T-helper 17 cell (primary cell): ENCODE measurements at places on chromosomes 11 and 22. TPM values are rescaled to one million over a fixed set of nuclear protein-coding genes. Genes with fewer than 3 reads are reported as not detected.
A peak's percentile ranks its signal among the peaks of the same experiment; 100 is the strongest.

TECTA gene
- total RNA-seq, result 0.25 TPM

C22orf42 gene
- not detected for total RNA-seq

OR52I1 gene
- total RNA-seq, result not detected

MAPK8IP2 gene
- 0.17 TPM for total RNA-seq

MS4A12 gene
- total RNA-seq, result not detected

RASL10A gene
- not detected for total RNA-seq

GGT5 gene
- total RNA-seq, result not detected

HEPHL1 gene
- not detected for total RNA-seq

GLYAT gene
- not detected for total RNA-seq

MMP12 gene
- not detected for total RNA-seq

OR9G1 gene
- total RNA-seq, result not detected

EHF gene
- total RNA-seq, result 0.65 TPM

TBX1 gene
- total RNA-seq, result not detected

ANKK1 gene
- total RNA-seq, result 2.4 TPM

CHRM1 gene
- not detected for total RNA-seq

YPEL1 gene
- 4.6 TPM for total RNA-seq

ADAMTS15 gene
- total RNA-seq, result not detected

- DNase-seq, result no peak
Measured at GRCh38 chr22:24391836-24392217, 35.6 kb upstream of the ADORA2A start.

GRCh38 chr11:26708736-26709456 lies 13.0 kb downstream of the SLC5A12 start:
- no peak for DNase-seq

DNA sequence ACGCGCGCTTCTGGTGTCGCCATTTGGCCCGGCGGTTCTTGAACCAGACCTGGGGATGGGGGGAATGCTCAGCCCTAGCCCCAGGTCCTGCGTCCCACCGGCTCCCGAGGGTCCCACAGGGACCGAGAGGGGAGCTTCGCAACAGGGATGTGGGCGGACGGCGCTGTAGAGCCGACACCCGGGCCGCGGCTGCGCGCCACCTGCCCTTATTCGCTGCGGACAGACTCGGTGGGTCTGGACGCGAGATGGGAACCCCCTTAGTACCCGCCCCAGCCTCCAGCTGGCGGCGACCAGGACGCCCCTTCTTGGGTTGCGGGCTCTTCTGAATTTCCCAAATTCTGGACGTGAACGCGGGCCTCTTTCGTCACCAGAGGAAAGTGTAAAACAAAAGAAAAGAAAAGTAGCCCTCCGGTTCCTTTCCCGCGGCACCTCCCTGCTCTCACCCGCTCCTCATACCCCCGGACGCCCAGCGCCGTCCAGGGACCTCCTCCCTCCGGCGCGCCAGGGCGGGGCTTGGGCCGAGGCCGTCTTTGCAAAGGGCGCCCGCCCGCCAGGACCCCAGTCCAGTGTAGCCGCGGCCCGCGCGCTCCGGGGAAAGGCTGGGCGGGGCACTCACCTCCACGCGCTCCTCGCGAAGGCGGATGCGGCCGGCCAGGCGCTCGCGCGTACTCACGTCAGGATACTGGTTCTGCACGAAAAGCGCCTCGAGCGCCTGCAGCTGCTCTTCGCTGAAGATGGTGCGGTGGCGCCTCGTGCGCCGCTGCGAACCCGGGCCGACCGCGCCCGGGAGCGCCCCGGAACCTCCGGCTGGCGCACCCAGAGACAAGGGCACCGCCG lies 827 bp downstream of the GSC2 start:
- DNase-seq, result no peak

GRCh38 chr11:68159665-68160064 lies 38.5 kb upstream of the CHKA start:
- DNase-seq, result no peak

DNA sequence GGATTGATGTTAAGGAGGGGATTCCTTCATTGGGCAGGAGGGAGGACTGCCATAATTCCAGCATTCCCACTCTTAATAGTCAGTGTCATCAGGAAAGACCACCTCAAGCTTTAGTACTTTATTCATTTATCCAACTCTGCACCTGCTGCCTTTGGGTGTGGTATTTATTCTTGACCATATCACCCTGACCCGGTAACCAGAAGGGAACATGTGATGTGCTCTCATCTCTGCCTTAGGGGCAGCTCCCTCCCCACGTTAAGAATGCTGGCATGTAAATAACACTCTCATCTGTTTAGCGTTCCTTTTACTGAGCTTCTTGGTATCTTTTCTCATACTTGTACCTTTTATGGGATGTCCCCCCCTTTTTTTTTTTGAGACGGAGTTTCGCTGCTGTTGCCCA lies 7.7 kb downstream of the CAT start:
- no peak for DNase-seq

GRCh38 chr11:92423115-92424034 lies 198.8 kb downstream of the FAT3 start:
- no peak for DNase-seq

GRCh38 chr11:57649826-57650738 lies at the start of gene YPEL4:
TSS of gene YPEL4 (minus strand) at chr11:57649912. CDS start at chr11:57647107, 2,805 bp downstream.
- peak; percentile 44 for DNase-seq

- DNase-seq, result no peak
Measured at GRCh38 chr11:86644291-86644690, 28.1 kb downstream of the ME3 start.

- peak; percentile 43 for DNase-seq
Measured at GRCh38 chr22:41532908-41533825, 11.1 kb downstream of the POLR3H start.

DNA sequence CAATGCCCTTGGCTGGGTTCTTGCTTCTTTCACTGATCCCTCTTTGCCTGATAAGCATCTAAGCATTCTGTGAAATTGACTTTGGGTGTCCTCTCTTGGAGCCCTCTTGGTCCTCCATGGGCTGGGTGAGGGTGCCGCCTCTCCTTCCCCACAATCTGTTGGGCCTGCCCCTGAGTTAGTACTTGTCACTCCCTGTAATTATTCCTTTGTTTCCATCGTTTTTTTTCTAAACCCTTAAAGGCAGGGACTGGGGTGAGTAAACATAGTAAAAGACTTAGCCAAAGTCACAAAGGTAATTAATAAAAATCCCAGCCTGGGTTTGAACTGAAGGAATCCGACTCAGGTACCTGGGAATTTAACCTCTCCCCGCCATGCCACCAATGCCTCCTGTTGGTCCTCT lies 188.1 kb downstream of the MYO18B start:
- DNase-seq, result no peak

DNA sequence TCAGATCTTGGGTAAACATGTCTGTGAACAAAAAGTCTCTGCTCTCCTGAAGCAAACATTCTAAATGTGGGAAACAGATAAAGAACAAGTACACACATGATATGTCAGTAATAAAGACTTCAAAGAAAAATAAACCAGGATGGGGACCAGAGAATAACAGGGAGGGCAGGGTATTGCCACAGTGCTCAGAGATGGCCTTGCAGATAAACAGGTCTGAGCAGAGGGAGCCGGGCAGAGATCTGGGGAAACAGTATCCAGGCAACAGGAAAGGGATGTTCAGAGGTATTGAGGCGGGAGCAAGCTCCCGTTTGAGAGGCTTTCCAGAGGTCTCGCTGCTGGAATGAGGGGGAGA lies 2.9 kb downstream of the CCDC86 start:
- DNase-seq, result no peak

DNA sequence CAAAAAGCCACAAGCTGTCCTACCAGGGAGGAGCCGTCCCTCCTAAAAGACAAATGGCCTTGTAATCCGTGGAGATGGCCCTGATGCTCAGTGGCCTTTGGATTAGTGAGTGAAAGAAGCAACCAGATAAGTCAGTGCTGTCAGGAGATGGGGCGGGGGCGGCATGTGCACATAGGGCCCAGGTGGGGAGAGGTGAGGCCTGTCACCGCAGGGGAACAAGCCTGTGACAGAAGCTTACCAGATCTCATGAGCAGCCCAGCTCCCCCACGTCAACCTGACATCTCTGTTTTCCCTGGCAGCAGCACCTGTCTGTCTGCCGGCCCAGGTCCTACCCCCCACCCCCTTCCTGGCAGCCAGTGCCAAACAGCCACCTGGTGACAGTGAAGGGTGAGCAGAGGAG lies 162.6 kb downstream of the BUD13 start:
- no peak for DNase-seq

- peak; percentile 86 for DNase-seq
Measured at GRCh38 chr11:64887757-64888405, 9.5 kb upstream of the EHD1 start.

- no peak for DNase-seq
Measured at GRCh38 chr22:22703715-22704114, 59.3 kb downstream of the GGTLC2 start.

GRCh38 chr11:82907371-82907770 lies 5.8 kb downstream of the DDIAS start:
- no peak for DNase-seq

DNA sequence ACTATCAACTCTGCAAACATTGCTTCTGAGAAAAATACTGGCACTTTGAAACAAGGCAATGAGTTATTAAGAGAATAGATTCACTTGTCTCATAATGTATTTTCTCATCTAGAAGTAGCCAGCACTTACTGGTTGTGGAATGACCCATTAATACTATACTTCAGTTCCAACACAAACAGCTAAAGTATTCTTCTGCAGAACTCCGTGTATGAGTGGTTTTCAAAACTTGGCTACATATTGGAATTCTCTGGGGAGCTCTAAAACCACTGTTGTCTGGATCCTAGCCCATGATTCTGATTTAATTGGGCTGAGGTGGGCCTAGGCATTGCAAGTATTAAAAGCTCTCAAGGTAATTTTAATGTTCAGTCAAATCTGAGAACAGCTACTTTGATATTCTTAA lies 1416.4 kb upstream of the RAG2 start:
- no peak for DNase-seq

- no peak for DNase-seq
Measured at GRCh38 chr11:35675901-35676610, 13.5 kb downstream of the TRIM44 start.

DNA sequence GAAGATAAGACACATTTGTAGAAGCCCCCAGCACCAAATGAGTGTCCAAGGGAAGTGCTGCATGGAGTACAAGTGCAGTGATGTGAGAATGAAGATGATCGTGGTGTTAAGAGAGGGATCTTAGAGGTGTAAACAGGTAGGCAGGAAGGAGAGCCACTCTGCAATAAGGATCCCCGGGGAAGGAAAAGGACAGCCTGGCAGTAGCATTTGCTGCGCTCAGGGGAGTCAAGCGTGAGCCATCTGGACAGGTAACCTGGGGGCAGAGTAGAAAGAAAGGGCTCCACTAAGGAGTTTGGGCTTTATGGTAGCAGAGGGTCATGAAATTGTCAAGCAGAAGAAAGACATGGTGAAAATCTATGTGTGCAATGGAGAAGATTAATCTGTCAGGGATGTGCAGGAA lies 587.2 kb downstream of the BUD13 start:
- no peak for DNase-seq

DNA sequence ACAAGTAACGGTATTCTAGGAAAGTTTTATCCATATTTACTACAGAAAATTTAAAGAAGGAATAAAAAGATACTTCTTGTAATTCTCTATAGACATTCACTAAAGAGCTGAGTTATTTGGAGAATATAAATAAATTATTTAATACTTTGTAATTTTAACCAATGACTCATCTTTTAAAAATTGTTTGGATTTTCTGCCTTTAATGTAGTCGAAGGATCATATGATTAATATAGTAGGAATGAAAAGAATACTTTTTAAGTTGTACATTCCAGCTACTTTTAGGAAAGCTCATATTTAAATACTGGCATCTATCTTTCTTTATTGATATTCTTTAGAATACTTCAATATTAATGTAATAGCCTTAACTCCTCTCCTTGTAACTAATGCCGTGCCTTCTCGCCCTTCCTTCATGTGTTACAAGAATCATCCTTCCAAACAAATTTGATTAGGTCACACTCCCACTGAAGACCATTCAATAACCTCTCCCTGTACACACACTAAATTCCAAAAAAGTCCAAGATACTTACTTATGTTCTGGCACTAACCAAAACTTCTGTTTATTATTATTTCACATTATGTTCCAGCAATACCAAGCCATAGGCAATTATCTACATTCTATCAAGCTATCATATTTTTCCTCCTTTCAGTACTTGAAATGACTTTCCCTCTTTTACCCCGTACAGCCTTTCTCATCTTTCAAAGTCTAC lies 501.9 kb downstream of the CNTN5 start:
- no peak for DNase-seq

GRCh38 chr11:100777103-100777502 lies 90.0 kb downstream of the ARHGAP42 start:
- no peak for DNase-seq

- DNase-seq, result peak; percentile 50
Measured at GRCh38 chr22:43923631-43924464, at the start of gene PNPLA3. TSS of gene PNPLA3 (plus strand) at chr22:43923805. CDS start at chr22:43923912, 107 bp downstream.

DNA sequence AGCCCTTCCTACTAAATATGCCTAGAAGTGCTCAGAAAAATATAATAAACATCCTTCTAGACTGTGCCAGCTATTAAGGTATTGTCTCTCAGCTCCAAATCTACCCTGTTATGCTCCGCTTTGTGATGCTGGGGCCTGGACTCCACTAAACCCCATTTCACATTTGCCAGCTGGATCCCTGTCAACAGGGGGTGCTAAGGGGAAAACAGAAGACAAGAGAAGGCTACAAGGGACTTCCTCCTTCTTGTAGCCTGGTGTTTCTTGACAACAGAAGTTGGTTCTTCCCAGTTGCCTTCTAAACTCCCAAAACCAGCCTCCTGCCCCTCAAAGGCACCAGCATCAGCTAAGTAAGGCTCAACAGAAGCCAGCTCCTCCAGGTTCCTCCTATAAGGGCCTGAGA lies 5.2 kb downstream of the NUMA1 start:
- no peak for DNase-seq

DNA sequence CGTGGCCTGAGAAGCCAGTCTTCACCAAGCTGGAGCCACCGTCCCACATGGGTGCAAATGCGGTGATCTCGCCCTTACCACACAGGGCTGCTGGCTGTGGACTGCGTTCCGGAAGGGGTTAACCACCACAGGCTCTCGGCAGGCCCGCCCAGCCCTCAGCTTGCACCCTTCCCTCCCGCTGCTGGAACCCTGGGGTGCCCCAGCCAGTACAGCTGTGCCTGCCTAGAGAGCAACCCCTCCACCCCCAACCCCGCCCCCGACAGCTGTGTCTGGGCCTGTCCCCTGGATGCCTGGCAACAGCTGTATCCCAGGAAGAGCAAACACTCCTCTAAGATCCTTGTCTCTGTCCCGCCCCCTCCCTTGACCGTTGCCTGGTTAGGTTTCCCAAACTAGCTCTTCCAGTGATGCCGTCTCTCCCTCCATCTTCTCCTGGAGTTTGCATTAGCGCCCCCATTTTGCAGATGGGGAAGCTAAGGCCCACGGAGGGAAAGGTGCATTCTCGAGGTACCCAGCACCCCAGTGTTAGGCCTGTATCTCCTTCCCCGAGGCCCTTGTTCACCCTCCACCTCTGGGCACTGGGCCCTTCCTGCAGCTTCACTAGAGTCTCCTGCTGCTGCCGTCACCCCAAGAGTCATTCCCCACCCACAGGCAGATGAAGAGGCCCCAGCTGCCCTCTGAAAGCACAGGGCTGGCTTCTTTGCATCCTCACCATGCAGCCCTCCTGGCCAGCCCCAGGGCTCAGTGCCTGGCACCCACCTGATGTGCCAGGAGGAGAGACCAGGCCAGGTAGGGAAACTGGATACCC lies 12.6 kb upstream of the COX8A start:
- DNase-seq, result no peak
